ENCODE measurements at places on chromosomes 1 and 21.

DNA sequence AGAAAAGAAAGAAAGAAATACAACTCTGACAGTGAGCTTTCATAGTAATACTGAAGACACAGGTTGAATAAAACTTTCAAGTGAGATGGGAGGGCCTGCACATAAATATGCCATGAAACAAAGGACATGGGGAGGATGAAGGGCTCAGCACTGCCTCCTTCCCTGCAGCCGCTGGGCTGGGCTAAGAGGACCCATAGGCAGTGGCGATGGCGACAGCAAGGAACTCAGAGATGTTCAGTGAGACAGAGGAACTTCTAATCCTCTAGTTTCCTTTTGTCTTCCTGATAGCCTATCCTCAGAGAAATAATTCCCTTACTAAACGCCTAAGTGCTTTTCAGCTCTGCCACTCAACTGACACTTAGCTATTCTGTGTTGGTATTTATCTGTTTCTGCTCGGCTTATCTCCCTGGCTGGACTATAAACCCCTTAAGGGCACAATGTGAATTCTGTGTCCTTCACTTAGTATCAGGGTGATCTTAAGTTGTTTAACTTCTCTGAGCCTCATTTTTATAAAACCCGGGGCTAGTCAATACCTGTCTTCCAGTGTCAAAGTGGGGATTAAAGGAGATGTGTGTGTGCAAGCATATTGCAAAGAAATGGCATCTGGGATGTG is 24.4 kb upstream of the IER5 start:
- DNase-seq = no peak

- no peak for DNase-seq
Measured at GRCh38 chr1:40982721-40983120, 3.2 kb downstream of the CTPS1 start.

DNA sequence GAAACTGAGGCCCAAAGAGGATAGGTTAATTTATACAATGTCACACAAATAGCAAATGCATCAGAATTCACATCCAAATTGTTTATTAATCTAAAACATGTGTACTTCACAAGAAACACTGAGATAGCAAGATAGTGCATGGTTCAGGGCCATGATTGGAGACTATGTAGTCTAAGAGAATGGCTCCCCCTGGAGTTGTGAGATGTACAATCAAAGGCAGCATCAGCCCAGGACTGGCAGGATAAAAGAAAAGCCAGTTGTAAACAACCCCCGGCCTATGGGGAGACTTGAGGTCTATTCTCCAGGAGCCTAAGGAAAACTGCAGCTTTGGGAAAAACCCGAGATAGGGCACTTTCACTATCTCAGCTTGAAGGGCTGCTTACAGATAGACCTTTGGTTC is 511.0 kb downstream of the OMA1 start:
- no peak for DNase-seq

DNA sequence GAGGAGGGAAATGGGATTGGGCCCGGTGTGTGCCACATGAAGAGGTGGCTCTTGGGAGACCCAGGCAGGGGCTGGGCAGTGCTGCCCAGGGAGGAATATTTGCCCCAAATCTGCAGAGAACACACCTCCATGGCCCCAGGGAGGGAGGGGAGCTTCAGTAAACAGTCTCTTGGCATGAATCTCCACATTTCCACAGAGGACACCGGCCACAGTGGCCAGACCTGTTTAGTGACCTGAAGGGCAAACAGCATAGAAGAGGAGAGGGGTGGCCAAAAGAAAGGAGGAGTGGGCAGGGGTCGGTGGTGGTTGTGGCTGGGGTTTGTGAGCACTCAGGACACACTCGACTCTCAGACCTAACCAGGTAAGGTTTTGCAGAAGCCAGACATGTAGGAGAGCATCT is 54.0 kb upstream of the IFFO2 start:
- no peak for DNase-seq

- DNase-seq = no peak
Measured at GRCh38 chr1:183910845-183911244, 105.9 kb downstream of the RGL1 start.

GRCh38 chr1:18289597-18289996 is 182.0 kb downstream of the IGSF21 start:
- DNase-seq = no peak

DNA sequence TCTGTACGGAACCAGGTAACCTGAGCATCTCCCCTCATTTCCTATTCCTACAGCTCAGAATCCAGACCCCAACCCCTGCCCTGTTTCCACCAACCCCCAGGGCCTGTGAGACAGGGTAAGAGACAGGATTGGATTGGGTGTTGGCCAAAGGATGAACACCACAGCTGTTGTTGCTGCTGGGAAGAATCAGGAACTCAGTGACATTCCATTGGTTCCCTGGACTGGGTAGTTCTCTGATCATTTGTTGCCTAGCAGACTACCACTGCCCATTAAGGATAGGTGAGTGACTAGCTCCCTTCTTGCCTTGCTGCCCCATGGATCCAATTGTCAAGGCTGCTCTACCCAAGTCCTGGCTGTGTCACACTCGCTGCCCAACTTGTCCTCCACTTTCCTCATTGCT is 10.0 kb downstream of the NCSTN start:
- no peak for DNase-seq

GRCh38 chr1:228142155-228142691 is 2.1 kb downstream of the GUK1 start:
- no peak for DNase-seq

DNA sequence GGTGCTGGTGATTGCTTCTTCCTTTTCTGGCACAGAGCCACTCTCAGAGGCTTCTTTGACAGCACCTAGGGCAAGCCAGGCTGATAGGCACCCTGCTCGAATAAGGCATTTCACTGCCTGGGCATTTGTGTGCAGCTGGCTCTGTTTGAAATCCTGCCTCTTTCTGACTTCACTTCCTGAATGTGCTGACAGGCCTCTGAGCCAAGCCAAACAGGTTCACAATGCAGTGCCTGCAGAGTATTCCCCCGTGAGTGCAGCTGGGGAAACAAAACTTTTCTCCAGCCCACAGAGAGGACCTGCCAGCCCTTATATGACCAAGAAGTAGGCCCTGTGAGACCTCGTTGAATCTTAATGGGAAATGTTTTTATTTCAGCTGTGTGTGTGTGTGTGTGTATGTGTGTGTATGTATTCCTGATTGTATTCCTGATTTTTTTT is 10.4 kb downstream of the JUN start:
- no peak for DNase-seq

DNA sequence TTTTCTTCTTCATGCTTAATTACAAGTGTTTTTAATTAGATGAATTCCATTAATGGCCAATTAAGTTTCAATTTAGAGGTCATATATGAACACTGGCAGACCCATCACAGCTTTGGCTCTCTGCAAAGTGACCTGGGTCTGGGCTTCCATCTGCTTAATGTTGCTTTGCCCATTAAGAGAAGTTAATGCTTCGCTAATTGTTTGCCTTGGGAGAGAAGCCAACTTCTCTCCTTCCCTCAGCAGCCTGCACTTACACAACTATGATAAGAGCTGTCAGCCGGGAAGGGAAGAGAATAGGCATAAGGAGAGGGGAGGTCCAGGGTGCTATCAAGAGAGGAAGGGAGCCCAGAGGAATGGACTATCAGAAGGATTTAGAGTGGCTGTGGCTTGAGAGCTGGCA is 29.0 kb upstream of the CCDC190 start:
- DNase-seq = no peak

DNA sequence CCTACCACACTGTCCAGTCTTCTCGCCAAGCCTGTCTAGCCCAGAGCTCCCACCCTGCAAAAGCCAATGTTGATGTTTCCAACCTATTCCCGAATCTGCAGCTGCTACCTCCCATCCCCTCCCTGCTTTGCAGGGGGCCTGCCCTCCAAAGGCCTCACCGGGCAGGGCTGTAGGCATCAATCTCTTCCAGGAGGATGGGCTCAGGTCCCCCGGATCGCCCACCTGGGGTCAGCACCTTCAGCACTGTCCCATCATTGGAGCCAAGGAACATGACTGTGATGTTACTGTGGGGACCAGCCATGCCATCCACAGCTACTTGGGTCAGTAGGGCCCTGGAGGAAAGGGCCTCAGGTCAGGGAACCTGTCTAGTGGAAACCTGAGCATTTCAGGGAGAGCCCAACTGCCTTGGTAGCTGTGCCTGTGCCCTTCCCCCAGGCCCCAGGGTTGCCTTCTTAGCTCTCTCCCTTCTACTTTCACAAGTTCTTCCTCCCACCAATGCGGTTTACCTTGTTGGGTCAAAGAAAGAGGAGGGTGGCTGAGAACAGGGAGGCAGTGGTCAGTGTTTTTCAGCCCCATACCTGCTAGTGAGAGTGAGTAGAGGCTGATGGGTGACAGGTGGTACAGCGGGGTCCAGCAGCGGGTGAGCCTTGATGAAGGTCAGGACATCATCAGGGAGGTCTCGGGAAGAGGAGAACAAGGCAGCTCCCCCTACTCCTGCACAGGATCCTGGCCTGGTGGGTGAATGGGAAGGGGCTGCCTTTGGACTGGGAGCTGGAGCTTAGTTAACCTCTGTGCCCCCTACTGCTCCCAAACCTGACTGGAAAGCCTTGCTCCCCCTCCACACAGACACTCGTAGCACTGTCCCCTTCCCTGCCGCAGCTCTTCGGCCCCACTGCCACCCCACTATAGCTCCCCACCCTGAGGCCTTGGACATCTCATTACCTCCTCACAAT is 10.7 kb downstream of the SEMA6C start:
- DNase-seq = no peak
